Type B pancreatic cell (in vitro differentiated cells): ENCODE measurements at places on chromosomes 3 and 15.

DNA sequence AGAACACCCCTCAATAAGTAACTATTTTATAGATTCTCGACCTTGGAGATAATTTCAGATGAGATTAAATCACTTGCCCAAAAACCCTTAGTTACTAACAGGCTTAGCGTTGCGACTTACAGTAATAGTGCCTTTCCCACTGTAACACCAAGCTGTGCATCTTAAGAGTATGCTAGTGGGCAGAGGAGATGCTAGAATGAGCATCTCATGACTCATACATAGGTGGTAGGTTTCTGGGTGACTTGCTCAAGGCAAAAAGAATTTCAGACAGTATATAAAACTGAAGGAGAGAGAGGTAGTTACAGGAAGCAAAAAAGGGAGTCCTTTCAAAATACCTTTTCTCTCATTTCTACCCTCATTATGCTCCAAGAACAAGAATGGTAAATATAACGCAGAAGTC lies 3.9 kb downstream of the KATNBL1 start:
- H3K27ac ChIP-seq = peak overlapping the region; percentile 30
- H3K4me3 ChIP-seq = peak overlapping the region; percentile 7
- no peaks in the 10 kb centered on the region for H3K27me3 ChIP-seq
- peaks cover 8% of the 10 kb centered on the region for H3K4me1 ChIP-seq

DNA sequence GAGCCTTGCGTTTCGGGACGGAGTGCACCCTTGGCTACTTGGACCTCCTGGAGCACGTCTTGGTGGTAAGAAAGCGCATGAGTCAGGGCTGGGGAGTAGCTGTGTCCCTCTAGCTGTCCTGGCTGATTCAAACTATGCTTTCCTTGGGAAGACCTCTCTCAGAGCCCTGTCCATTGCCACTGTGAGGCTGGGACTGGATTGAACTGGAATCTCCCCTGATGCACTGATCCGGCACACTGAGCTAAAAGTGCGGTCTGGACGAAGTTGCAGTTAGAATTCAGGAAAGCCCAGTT lies 232.6 kb upstream of the TPM1 start:
- H3K4me3 ChIP-seq = no peak overlapping the region
- peaks cover 27% of the 10 kb centered on the region for H3K36me3 ChIP-seq
- DNase-seq = no peak

GRCh38 chr3:100032243-100032642 lies 82.1 kb downstream of the FILIP1L start:
- no peaks in the 10 kb centered on the region for H3K27me3 ChIP-seq
- H3K36me3 ChIP-seq = peaks cover 3% of the 10 kb centered on the region
- no peak overlapping the region for H3K27ac ChIP-seq

GRCh38 chr3:5010706-5011554 lies 31.7 kb downstream of the BHLHE40 start:
- no peaks in the 10 kb centered on the region for H3K36me3 ChIP-seq
- no peak overlapping the region for H3K4me3 ChIP-seq
- H3K27me3 ChIP-seq = peaks cover 25% of the 10 kb centered on the region
- DNase-seq = no peak
- peaks cover 14% of the 10 kb centered on the region for H3K4me1 ChIP-seq

DNA sequence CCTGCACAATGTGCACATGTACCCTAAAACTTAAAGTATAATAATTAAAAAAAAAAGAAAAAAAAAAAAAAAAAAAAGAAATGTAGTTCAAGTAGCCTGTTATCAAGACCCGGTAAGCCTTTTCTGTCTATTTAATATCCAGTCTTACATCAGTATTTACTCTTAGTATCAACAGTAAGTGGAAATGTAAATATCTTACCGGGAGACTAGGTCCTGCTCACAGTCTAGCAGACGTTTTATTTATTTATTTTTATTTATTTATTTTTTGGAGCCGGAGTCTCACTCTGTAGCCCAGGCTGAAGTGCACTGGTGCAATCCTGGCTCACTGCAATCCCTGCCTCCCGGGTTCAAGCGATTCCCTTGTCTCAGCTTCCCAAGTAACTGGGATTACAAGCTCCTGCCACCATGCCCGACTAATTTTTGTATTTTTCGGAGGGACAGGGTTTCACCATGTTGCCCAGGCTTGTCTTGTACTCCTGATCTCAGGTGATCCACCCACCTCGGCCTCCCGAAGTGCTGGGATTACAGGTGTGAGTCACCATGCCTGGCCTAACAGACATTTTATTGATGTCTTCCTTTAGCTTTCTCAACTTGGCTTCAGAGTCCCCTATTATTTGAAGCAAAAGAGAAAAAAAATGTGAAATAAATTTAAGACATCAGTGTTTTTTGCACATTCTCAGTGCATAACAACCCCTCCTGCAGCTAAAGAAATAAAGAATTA lies 19.9 kb downstream of the C2CD4B start:
- no peak overlapping the region for H3K4me3 ChIP-seq
- DNase-seq = no peak
- no peaks in the 10 kb centered on the region for H3K4me1 ChIP-seq
- H3K27me3 ChIP-seq = no peaks in the 10 kb centered on the region

DNA sequence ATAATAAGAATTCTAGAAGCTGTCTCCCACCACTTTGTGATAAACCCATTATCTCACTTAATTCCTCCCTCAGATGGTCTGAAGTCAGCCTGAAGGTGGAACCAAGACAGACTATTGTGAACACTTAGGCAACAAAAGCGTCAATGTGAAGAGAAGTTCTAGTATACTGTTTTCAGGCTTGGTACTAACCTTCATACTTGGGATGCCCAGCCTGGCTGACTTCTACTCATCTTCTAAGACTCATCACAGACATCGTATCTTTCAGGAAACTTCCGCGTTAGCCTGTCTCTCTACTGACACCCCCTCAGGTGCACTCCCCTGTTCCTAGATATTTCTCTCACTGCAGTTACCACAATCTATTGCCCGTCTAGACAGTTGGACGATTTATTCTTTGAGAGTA lies 201.2 kb downstream of the SATB1 start:
- no peak for DNase-seq
- no peak overlapping the region for H3K4me3 ChIP-seq
- H3K27ac ChIP-seq = no peak overlapping the region
- no peaks in the 10 kb centered on the region for H3K36me3 ChIP-seq
- H3K4me1 ChIP-seq = no peaks in the 10 kb centered on the region

- DNase-seq = no peak
- H3K36me3 ChIP-seq = no peaks in the 10 kb centered on the region
- peak overlapping the region; percentile 6 for H3K4me3 ChIP-seq
- peak overlapping the region; percentile 7 for H3K27ac ChIP-seq
Measured at GRCh38 chr3:115518100-115518852, 105.0 kb upstream of the GAP43 start.

DNA sequence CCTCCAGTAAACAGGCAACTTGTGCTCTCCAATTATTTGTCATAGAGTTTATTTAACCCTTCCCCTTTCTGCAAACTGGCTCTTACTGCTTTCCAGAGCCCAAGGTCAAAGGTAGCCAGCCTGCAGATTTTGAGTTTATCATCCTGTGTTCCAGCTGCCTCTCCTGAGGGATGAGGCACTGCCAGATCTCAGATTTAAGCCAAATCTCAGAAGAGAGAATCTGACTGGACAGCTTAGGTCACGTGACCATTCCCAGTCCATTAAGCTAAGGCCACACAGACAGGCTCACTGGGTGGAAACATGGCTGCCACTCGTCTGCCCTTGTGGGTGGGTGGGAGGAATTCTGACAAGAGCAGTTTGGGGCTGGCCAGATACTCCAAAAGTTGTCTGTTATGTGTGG lies 8.6 kb upstream of the SIAH2 start:
- no peaks in the 10 kb centered on the region for H3K27me3 ChIP-seq
- DNase-seq = no peak
- no peaks in the 10 kb centered on the region for H3K4me1 ChIP-seq
- H3K27ac ChIP-seq = no peak overlapping the region

DNA sequence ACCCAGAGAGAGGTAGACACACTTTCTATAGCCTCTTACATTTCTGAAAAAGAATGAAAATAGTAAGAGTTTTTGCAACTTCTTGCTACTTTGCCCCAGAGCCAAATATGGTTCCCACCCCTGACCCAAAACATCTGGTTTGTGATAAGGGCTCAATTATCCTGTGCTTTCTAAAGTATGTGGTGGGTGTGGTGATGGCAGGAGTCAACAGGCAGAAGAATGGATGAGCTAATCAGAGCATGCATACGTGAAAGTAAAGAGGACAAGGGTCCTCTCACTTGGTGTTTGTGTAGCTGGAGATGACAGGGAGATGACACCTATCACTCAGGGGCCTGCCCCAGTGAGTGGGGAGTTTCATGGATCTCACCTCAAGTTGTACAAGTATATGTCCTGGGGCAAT lies 19.1 kb downstream of the KBTBD8 start:
- H3K36me3 ChIP-seq = no peaks in the 10 kb centered on the region
- H3K4me1 ChIP-seq = peaks cover 18% of the 10 kb centered on the region
- H3K27ac ChIP-seq = no peak overlapping the region

DNA sequence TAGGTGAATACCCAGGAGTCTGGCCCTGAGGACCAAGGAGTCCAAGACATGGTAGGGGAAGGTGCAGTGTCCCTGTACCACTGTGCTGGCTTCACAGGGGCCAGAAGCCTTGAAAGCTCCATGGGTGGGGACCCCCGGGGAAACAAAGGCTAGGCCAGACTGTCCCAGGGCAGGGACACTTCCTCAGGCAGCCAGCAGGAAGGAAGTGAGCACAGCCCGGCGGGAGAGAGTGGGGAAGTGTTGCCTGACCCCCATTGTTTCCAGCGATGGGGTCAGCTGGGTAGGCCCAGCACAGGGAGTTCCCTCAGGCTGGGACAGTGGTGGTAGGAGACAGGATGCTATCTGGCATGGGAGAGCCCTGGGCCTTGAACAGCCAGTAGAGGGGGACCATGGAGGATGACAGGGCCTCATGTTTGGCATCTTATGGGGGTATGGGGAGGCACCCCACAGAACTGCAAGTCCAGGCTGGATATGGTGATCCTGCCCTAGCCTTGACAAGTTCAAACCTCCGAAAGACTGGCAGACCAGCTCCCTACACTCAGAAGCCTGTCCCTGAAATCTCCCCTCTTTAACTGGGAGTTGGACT lies 1.2 kb upstream of the HYAL2 start:
- no peaks in the 10 kb centered on the region for H3K27me3 ChIP-seq
- peaks cover 25% of the 10 kb centered on the region for H3K4me1 ChIP-seq
- H3K4me3 ChIP-seq = no peak overlapping the region
- peaks cover 4% of the 10 kb centered on the region for H3K36me3 ChIP-seq
- H3K27ac ChIP-seq = peak overlapping the region; percentile 67
- no peak for DNase-seq

DNA sequence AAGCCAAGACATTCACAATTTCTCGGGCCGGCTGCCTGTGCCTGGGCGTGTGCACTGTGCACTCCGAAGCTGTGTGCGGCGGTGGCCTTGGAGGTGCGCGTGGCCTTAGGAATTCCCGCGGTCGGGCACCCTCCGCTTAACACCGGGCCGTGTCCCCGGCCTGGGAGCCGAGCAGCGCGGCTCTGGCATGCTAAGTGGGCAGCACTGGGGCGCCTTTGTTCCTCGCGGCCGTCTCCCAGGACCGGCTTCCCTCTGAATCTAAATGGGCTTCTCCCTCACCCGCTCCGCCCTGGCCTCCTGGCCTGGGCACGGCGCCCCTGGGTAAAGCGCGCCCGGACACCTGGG lies 498 bp upstream of the ARNT2 start:
- H3K36me3 ChIP-seq = no peaks in the 10 kb centered on the region
- H3K4me3 ChIP-seq = peak overlapping the region; percentile 57
- peak; percentile 72 for DNase-seq
- H3K27me3 ChIP-seq = peaks cover 39% of the 10 kb centered on the region
- H3K27ac ChIP-seq = no peak overlapping the region

- H3K4me3 ChIP-seq = no peak overlapping the region
- DNase-seq = no peak
- H3K27me3 ChIP-seq = no peaks in the 10 kb centered on the region
- peak overlapping the region; percentile 29 for H3K27ac ChIP-seq
- peaks cover 21% of the 10 kb centered on the region for H3K4me1 ChIP-seq
Measured at GRCh38 chr3:111737047-111737705, 121.9 kb upstream of the PHLDB2 start.

- H3K27me3 ChIP-seq = peaks cover 3% of the 10 kb centered on the region
- H3K36me3 ChIP-seq = no peaks in the 10 kb centered on the region
- no peak for DNase-seq
- no peak overlapping the region for H3K27ac ChIP-seq
- no peaks in the 10 kb centered on the region for H3K4me1 ChIP-seq
Measured at GRCh38 chr3:21484828-21485144, 266.2 kb downstream of the ZNF385D start.

DNA sequence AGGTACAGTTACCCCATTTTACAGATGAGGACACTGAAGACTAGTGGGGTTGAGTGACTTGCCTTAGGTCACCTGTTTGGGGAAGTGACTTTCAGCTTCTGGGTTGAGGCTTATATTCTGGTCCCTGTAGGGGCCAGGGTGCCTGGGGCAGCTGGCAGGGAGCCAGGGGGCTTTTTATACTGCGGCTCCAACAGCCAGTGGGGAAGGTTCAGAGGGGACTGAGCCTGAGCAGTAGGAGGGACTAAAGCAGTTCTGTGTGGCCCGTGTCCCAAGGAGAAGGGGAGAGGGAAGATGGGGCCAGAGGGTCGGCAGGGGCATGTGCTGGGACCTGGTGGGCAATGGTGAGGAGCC lies 37.7 kb downstream of the SLC6A6 start:
- no peak overlapping the region for H3K4me3 ChIP-seq
- no peak for DNase-seq
- H3K27ac ChIP-seq = peak overlapping the region; percentile 70
- peaks cover 5% of the 10 kb centered on the region for H3K36me3 ChIP-seq
- H3K27me3 ChIP-seq = no peaks in the 10 kb centered on the region

GRCh38 chr3:111335512-111336303 lies 206.3 kb upstream of the CD96 start:
- DNase-seq = no peak
- no peak overlapping the region for H3K4me3 ChIP-seq
- H3K27me3 ChIP-seq = no peaks in the 10 kb centered on the region

DNA sequence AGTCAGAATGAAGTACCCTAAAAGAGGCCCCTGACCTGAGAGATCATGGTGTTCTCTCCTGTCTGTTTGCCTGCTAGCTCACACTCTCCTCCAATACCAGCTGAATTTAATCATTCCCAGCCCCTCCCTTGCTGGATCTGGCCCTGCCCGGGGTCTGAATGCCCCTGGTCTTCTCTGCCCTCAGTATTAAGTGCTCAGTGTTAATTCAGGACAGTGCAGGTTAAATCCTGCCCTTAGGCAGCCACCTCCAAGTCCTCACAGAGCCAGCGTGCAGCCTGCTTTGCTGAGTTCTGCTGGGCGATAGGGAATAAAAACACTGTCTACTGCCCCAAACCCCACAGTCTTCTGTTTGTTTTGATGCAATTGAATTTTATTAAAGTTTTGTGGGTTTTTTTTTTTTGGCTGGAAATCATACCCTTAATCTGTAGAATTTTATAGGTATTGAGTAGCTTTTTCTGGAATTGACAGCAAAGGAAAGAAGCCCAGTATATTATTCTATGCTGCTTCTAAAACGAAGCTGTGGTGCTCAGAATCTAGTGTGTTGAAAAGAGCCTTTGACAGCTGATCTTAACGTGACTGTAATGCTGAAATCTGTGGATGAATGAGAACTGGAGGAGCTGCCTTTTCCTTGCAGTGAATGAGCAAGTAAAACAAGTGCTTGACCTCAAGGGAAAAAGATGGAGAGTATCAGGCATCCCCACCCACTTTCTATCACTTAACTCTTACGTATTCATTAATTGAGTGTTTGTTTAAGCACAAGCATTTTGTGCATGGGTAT lies 12.3 kb upstream of the BDH1 start:
- no peaks in the 10 kb centered on the region for H3K27me3 ChIP-seq
- DNase-seq = no peak
- no peaks in the 10 kb centered on the region for H3K36me3 ChIP-seq
- H3K27ac ChIP-seq = no peak overlapping the region
